Stimulated activated CD8-positive, alpha-beta memory T cell treated with anti-CD3 and anti-CD28 coated beads, Interleukin-15, amount 100 ng/mL, for 1 hour (primary cell): ENCODE measurements at places on chromosomes 3 and 15.

GRCh38 chr3:101979033-101979432, 129.7 kb downstream of the NFKBIZ start:
- DNase-seq: no peak

DNA sequence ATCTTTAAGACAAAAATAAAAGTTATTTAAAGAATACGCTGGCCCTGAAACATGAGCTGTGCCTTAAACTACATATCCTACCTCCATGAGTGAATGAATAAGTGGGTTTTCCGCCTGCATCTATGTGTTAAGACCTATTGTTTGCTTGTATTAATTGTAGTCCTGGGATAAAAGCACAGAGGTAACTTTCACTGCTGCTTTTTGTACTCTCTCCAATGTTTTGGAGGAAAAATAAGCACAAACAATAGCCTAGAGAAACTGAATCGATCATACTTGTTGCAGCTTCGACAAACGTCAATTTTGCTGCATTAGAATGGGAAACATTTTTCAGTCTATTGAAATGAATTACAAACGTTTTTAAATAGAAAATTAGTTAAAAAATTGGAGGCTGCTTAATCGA, 1.3 kb upstream of the CTNNB1 start:
- DNase-seq: no peak

DNA sequence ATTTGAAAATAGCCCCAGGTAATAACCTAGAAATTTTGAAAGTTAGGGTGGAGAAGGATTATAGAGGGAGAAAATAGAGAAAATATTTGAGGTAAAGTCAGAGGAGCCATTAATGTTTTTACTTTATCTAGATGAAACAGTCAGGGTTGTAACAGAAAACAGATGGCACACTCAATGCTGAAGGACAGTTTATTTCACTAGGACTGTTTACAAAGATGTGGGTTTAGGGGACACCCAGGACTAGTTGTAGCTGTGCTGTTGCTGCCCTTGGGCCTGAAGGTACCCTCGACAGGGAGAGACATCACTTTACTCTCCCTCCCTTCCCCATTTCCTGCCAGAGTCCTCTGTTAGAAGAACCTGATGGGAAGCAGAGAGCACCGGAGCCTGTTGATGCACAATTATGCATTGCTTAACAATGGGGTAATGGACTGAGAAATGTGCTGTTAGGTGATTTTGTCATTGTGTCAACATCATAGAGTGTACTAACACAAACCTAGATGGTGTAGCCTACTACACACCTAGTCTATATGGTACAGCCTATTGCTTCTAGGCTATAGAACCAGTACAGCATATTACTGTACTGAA, 103.8 kb downstream of the GALK2 start:
- DNase-seq: no peak

- DNase-seq: no peak
Measured at GRCh38 chr15:75653347-75653913, 5.7 kb downstream of the SNX33 start.

DNA sequence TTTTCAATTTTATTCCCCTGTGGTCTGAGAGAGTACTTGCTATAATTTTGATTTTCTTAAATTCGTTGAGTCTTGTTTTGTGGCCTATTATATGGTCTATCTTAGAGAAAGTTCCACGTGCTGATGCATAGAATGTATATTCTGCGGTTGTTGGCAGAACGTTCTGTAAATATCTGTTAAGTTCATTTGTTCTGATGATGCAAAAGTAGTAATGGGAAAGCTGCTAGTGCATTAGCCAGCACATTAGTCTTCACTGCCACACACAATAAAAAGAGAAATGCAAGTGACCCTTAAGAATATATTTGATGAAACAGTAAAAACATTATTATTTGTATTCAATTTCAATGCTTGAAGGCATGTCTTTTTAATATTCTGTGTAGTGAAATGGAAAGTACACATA, 84.8 kb downstream of the GTPBP8 start:
- DNase-seq: no peak

- DNase-seq: no peak
Measured at GRCh38 chr15:85929786-85930185, 135.1 kb upstream of the KLHL25 start.

DNA sequence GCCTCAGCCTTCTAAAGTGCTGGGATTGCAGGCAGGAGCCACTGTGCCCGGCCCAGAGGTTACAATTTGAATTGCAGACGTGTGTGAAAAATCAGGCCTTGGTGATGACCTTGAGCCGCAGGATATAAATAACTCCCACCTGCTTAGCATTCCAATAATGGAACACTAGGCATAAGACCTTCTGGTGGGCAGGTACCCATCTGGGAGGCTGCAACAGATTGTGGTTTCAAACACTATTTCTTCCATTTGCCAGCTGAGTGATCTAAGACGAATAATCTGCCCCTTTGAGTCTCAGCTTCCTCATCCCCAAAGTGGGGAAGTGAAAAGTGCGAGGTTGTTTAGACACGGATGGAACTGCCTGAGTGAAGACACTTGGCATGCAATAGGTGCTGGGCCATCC, 47.7 kb upstream of the HERC1 start:
- no peak for DNase-seq

- DNase-seq: no peak
Measured at GRCh38 chr15:68278595-68279405, 1.3 kb downstream of the FEM1B start.

- no peak for DNase-seq
Measured at GRCh38 chr3:48738144-48738536, 21.1 kb upstream of the IP6K2 start.

GRCh38 chr3:159859424-159859823, 129.2 kb upstream of the IL12A start:
- DNase-seq: no peak

- no peak for DNase-seq
Measured at GRCh38 chr15:60407415-60407805, 9.6 kb upstream of the ANXA2 start.

- DNase-seq: no peak
Measured at GRCh38 chr3:17158941-17159682, 274.4 kb downstream of the PLCL2 start.

DNA sequence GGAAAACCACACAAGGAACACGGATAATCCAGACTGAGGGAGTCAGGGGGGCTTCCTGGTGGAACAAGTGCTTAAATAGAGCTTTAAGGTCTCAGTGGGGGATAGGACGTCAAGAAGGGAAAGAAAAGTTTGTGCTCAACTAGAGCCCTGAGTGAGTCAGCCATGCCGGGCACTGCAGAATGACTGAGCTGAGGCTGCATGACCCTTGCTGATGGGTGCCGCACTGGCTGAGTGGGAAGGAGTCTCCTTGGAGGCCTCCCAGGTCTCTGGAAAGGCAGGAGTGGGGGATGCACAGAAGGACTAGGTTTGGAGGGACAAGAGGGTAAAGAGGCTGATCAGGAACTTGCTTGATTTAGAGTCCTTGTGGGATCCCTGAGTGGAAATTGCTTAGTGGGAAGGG, 150.3 kb downstream of the RPLP1 start:
- no peak for DNase-seq

GRCh38 chr15:33296856-33297255, 13.9 kb upstream of the RYR3 start:
- no peak for DNase-seq

- DNase-seq: no peak
Measured at GRCh38 chr3:22496641-22497040, 706.5 kb upstream of the UBE2E2 start.

GRCh38 chr3:188177721-188178120, 23.8 kb downstream of the LPP start:
- DNase-seq: no peak

DNA sequence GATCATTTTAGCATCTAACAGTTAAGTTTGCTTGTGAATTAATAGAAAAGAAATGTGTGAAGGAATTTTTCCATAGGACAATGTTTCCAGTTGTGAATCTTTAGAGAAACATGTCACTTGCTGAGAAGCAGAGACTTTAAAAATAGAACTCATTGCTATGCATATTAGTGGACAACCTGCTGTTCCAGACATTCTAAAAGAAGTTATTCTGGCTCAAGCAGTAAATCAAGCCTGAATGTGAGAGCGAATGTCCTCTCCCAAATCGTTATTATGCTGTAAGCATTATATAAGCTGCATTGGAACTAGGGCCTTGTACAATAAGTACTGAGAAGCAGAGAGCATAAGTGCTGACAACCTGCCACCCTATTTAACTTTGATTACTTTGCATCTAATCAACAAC, 990.9 kb downstream of the PLOD2 start:
- DNase-seq: no peak

- no peak for DNase-seq
Measured at GRCh38 chr3:68931406-68932149, 769 bp downstream of the TAFA4 start.

DNA sequence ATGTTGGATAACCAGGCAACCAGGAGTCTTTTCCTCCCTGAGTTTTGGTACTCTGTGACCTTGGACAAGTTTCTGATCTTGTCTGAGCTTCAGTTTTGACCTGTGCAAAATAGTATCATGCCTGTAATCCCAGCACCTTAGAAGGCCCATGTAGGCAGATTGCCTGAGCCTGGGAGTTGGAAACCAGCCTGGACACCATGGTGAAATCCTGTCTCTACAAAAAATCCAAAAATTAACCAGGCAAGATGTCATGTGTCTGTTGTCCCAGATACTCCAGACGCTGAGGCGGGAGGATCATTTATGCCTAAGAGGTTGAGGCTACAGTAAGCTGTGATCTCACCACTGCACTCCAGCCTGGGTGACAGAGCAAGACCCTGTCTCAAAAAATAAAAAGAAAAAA, 114.8 kb downstream of the IL12A start:
- DNase-seq: no peak

DNA sequence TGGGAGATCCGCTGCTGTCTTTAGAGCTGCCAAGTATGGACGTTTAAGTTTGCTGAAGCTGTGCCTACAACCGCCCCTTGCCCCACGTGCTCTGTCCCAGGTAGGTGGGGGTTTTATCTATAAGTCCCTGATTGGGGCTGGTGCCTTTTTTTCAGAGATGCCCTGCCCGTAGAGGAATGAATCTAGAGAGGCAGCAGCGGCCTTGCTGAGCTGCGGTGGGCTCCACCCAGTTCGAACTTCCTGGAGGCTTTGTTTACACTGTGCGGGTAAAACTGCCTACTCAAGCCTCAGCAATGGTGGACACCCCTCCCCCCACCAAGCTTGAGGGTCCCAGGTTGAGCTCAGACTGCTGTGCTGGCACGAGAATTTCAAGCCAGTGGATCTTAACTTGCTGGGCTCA, 83.4 kb upstream of the FGF7 start:
- DNase-seq: no peak

GRCh38 chr3:180755556-180755955, 76.3 kb upstream of the CCDC39 start:
- DNase-seq: no peak

- no peak for DNase-seq
Measured at GRCh38 chr15:74815121-74815934, 2.7 kb downstream of the LMAN1L start.

DNA sequence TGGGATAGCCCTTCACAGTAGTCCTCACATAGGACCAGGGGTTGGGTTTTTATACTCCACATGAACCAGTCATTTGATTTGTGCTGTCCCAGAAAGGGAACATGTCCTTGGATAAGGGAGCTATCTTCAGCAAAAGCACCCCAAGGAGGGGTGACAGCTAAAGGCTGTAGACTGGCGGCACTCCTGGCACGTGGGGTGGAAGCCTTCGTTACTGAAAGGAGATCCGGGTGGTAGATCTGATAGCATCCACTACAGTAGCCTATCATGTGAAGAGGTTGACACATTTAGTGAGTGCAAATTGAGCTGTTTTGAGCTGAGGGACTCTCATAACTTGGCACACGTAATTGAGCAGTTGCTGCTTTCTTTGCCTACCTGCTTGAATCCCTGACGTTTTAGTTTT, 588.8 kb upstream of the GOLIM4 start:
- no peak for DNase-seq
